ENCODE measurements at places on chromosomes 5 and 9. TPM values are rescaled to one million over a fixed set of nuclear protein-coding genes. Genes with fewer than 3 reads are reported as not detected.

Gene GMCL2
- not detected for polyA plus RNA-seq

Gene ZNF883
- polyA plus RNA-seq, result 4.3 TPM

Gene KIF24
- polyA plus RNA-seq, result 25.0 TPM

Gene SPATA31C1
- 0.16 TPM for polyA plus RNA-seq

Gene C9
- polyA plus RNA-seq, result 0.46 TPM

DNA sequence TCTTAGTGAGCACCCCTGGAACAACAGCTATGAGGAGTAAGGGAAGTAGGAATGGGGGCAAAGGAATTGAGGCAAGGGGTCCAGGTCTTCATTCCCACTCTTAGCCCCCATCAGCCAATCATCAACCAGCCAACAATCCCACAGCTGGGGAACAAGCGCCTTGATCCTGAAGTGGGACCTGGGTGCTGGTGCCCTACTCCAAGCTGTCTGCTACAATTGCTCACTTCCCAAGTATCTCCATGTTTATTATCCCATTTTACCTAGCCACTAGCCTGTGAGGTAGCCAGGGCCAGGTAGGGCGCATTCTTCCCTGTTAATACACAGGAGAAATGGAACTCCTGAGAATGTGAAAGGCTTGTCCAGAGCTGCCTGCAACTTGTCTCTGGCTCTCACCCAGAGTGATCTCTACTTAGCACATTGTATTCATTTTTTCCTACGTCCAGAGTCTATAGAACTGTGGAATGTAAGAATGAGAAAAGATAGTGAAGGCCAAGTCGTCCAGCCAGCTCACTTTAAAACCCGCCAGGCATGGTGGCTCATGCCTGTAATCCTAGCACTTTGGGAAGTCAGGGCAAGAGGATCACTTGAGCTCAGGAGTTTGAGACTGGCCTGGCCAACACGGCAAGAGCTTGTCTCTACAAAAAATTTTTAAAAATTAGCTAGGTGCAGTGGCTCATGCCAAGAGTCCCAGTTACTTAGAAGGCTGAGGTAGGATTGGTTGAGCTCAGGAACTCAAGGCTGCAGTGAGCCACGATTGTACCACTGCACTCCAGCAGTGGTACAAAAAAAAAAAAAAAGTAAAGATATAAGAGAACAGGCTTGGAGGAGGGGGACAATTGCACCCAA lies 6.2 kb upstream of the DNAJC18 start:
- peak; percentile 55 for DNase-seq

DNA sequence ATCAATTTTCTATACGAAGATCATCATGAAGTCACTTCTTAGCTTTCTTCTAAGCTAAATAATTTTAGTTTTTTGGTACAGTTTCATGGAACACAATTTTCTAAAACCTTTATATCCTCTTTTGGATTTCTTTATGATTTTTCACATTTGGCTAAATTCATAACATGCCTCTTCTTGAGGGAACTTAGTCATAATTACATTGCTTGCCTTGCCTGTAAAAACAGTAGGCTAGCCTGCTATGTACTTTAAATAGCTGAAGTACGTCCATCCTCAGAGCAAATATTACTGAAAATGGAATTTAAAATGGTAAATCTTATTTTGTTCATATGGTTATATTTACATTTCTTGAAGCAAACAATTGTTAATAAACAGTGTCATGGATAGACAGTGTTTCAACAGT lies 225.0 kb downstream of the VPS13A start:
- no peak for DNase-seq

GRCh38 chr5:164671640-164672039 lies 1166.2 kb downstream of the MAT2B start:
- no peak for DNase-seq

GRCh38 chr5:132466433-132467286 lies 23.9 kb downstream of the IRF1 start:
- no peak for DNase-seq

DNA sequence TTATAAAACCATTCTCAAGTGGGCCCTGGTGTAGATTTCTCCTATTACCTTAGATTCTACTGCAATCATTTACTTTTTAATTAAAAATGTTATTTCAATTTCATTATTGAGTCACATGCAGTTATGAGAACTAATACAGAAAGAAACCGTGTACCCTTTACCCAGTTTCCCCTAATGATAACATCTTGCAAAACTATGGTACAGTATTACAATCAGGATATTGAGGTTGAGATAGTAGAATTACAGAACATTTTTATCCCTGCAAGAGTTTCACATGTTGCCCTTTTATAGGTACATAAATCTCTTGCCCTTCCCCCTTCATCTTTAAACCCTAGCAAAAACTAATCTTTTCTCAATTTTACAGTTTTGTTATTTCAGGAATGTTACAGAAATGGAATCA lies 11.0 kb upstream of the OMD start:
- no peak for DNase-seq

GRCh38 chr9:22446589-22446949 lies at the start of gene DMRTA1:
TSS of gene DMRTA1 (plus strand) at chr9:22446824. CDS start at chr9:22447066, 242 bp downstream.
- DNase-seq, result peak; percentile 58

- DNase-seq, result peak; percentile 77
Observed at GRCh38 chr5:160357394-160357793, 13.0 kb downstream of the C1QTNF2 start.

GRCh38 chr5:15282611-15283010 lies 217.4 kb upstream of the FBXL7 start:
- no peak for DNase-seq

DNA sequence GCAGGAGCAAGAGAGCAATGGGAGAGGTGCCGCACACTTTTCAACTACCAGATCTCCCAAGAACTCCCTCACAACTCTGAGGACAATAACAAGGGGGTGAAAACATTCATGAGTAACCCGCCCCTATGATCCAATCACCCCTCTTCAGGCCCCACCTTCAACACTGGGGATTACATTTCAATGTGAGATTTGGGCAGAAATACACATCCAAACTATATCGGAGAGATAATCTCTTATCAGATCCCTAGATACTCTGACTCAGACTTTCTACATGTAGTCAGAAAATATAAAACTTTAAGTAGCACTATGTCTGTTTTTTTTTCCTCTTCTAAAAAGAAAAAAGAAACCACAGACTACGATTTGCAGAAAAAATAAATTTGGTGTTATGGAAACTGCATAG lies 1595.9 kb upstream of the NUDT12 start:
- DNase-seq, result no peak

- no peak for DNase-seq
Observed at GRCh38 chr9:84647699-84648098, 21.8 kb upstream of the NTRK2 start.

DNA sequence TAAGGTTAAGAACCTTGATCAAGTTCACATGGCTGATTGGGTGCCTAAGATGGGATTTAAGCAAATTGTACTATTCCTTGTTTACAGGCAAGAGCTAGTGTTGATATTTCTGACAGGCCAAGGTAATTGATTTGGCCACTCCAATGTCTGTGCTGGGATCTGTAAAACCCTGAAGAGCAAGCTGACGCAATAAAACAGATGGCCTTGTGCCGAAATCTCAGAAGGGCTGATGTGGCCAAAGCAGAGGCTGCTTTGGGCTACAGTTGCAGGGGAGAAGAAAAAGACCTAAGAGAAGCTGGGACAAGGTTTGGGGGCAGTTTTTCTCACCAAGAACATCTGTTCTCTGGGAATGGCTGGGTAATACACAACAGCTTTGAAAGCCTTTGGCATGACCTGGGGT lies 463.2 kb upstream of the ZNF608 start:
- peak; percentile 63 for DNase-seq

DNA sequence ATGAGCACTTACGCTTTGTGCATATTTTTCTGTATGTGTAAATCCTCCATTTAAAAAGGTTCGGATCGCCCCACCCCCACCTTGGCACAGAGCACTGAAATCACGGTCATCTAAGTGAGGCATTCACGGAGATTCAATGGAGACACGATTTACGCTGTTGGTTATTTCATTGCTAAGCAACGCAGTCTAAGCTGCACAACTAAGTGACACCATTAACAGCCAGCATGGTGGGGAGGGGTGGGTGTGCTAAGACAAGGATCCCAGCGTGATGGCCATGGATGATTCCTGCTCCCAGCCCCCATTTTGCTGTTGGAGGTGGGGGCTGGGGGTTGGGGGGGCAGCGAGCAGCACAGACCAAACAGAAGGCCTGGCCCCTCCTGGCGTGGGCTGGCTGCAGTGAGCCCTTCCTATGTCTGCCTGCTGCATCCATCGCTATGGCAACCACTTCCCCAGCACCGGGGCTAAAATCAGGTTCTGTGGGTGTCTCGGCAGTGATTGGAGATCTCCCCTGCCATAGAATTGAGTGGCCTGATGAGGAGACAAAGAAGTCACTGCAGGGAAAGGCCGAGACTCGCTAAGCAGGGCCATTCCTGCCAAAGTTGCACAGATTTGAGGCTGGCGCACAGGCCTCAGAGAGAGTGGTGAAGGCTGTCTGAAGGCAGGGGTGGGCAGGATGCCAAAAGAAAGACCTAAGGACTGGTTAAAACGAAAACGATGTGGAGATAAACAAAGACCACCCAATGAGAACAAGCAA lies 14.3 kb upstream of the MARCHF6 start:
- DNase-seq, result no peak

- no peak for DNase-seq
Observed at GRCh38 chr5:80781356-80781755, 126.6 kb upstream of the DHFR start.

DNA sequence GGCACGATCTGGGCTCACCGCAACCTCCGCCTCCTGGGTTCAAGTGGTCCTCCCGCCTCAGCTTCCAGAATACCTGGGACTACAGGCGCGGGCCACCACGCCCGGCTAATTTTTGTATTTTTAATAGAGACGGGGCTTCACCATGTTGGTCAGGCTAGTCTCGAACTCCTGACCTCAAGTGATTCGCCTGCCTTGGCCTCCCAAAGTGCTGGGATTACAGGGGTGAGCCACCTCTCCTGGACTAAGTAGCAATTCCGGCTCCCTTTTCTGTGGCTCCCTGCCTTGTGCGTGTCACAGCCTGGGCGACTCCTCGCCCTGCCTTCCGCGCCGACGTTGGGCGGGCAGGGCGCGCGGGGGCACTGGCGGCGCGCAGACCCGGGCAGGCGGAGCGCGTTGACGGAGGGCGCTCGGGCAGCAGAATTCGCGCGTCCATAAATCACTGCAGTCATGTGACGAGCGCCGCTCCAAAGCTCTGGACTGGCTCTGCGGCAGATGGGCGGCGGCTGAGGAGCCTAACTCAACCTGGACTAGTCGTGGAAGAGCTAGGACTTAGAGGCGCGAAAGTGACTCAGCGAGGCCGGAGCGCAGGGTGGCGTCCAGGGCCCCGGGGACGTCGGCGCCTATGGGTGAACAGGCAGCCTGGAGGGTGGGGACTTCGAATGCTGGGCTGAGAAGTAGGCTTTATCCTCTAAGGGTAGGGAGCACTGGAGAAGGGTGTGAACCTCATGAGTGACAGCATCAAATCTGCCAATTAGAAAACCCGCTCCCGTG lies 1.4 kb upstream of the CIZ1 start:
- DNase-seq, result peak; percentile 83

- DNase-seq, result no peak
Observed at GRCh38 chr5:61965069-61965468, 340.9 kb upstream of the KIF2A start.

DNA sequence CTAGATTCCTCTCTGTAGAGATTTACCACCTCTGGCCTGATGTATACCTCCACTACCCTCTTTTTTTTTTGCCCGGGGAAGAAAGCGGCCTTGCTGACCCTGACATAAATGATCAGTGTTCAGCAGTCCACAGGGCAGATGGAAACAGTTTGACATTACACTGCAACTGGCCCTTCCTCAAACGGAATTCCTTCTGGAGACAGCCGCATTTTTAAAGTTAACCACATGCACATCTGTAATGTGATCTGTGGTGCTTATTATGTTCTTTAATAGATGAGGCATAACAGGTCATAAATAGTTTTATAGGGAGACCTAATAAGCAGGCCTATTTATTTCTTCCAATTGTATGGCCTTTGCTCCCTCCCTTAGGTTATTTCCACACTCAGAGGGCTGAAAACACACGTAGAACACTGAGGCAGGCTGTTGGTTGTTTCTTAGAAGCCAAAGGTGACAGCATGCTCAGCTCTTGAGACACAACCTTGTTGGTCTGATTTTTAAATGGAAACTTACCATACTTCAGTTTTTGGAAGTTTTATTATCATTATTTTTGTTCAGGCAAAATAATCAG lies 84.0 kb upstream of the APC start:
- DNase-seq, result peak; percentile 23

DNA sequence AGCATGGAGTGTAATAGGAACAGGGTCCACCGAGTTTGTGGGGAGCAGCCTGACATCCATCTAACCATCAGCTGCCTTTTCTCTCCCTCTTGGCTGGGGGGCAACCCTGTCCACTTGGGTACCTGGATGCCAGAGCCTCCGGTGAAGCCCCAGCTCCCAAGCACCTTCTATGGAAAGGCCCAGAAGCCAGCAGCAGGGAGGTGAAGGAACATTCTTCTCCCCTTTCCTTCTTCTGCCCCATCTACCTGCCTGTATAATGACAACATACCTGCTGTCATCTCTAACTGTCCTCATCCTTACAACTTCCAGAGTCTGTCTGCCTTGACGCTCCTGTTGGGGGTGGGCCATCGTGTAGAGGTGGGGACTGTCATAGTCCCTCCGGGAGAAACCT lies 33.1 kb downstream of the THBS4 start:
- DNase-seq, result no peak

DNA sequence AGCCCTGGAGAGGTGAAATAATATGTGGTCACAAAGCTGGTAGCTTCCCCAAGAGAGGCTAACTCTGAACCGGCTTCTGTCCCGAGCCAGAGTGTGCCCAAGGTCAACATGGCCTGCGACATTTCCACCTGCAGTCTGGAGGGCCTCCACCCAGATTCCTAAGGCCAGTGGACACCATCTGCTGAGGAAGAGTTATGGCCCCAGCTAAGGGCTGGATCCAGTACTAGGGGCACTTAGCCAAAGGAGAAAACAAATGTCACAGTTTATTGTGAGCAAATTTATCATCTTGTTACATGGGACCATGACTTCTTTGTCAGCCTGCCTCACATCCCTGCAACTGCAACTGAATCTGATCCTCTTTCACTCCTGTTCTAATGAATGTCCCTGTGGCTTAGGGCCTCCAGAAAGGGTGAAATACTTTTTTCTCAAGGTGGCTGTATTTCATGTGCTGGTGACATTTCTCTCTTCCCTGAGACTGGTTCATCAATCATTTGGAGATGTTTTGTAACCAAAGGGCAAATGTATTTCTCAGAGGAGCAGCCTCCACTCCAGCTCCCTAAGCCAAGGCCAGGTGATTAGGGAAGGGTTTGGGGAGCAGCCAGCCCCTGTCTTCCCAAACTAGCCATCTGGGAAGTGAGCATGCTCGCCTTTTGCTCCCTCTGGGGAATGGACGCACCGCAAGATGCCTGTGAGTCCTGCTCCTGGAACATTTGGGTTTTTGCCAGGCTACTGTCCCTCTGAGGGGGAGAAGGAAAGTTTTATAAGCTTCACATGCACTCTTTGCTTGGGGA lies 148.3 kb downstream of the CMYA5 start:
- peak; percentile 46 for DNase-seq
